ENCODE measurements at places on chromosomes 11 and 22.

DNA sequence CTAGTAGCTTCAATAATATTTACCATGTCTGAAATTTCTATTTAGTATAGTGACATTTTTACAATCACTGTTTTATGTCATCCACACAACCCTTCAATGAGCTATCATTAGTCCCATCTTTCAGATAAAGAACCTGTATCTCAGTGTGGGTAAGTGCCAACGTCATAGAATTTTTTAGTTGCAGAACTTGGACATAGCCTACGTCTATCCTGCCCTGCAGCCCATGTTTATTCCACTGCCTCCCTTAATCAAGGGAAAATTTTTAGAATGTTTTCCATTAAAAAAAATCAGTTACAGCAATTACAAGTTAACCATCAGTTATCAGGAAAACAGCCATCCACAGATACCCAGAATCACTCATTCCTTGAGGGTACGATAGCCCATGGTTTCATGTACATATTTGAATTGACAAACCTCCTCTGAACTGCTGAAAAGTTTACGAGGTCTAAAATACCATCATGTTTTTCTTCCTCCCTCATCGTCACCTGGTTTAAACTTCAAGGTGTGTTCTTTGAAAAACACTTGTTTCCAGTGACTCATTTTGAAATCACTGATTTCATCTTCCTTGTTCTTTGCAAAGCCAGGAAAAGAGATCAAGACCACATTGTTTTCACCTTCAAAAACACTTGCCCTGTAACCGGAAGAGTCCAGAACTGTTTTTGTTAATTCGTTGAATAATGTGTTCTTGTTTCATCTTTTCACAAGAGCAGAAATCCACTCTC is 100.9 kb downstream of the FAM76B start:
- no peak for DNase-seq

DNA sequence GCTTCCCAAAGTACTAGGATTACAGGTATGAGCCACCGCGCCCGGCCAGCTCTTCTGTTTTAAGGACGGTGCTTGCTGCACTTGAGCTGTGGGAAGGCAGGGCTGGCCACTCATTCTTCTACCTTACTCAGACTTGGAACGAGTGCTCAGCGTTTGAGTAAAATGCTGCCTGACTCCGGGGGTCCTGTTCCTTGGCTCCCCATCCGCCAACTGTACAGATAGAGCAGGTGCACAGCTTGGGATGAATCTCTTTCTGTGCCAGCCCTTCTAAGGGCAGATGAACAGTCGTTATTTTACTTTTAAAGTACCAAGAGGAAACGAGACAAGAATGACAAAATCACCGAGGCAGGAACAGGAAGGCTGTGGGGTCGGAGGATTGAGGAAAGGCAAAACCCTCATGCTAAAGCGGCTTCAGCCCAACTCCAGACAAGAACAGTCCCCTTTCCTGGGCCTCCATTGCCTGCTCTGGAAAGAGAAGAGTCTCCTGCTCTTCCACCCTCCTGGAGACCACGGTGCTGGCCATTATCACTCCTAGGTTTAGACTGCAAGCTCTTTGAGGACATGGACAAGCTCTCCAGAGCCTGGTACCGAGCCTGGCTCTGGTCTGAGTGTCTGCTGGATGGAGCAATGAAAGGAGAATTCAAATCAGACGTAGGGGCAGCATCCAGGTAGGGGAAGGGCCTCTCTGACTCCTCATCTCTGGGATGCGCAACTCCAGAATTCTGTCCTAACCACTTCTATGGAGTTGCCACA is 1.1 kb upstream of the SUN2 start:
- peak; percentile 29 for DNase-seq

DNA sequence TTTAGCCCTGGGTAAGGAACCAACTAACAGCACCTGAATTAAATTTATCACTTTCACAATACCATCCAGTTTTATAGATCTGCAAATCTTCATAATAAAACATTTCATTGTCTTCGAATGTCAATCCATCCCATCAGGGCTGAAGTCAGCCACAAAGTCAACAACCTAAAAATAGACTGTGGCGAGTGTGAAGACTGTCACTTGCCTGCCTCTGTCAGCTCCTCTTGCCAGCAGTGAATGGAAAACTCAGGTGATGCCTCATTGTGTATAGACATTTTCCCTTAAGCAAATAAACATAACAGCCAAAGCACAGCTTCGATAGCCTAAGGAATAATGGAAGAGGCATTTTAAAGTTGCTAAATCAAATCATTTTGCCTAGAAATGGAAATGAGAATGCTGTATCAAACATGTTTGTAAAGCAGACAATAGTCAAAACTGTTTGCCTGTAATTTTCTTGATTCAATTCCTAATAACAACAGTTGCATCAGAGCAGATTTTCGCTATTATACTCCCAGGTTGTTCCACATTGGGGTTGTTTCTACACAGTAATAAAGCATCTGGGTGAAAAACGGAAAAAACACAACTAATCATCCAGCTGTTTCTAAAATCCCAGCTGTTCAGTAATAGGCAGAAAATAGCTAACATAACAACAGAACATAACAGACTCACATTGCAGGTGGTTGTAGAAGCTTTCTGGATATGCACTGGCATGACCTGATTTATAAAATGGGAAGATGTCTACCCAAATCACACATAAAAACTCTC is 15.7 kb downstream of the KCNA4 start:
- no peak for DNase-seq

GRCh38 chr11:88886796-88887195 is 179.0 kb downstream of the GRM5 start:
- DNase-seq, result peak; percentile 12

- DNase-seq, result no peak
Observed at GRCh38 chr11:12846786-12847615, 162.1 kb upstream of the RASSF10 start.

GRCh38 chr11:34542089-34542488 is 28.5 kb upstream of the ELF5 start:
- no peak for DNase-seq

- DNase-seq, result no peak
Observed at GRCh38 chr11:116162886-116163230, 609.9 kb downstream of the BUD13 start.

- DNase-seq, result no peak
Observed at GRCh38 chr11:26330262-26330661, 1.7 kb upstream of the ANO3 start.

- DNase-seq, result no peak
Observed at GRCh38 chr11:122802876-122803275, 35.4 kb upstream of the CRTAM start.

GRCh38 chr11:61162092-61162941 is 1.1 kb upstream of the VPS37C start:
- DNase-seq, result no peak

- no peak for DNase-seq
Observed at GRCh38 chr11:2810411-2811205, 75.0 kb downstream of the CDKN1C start.

DNA sequence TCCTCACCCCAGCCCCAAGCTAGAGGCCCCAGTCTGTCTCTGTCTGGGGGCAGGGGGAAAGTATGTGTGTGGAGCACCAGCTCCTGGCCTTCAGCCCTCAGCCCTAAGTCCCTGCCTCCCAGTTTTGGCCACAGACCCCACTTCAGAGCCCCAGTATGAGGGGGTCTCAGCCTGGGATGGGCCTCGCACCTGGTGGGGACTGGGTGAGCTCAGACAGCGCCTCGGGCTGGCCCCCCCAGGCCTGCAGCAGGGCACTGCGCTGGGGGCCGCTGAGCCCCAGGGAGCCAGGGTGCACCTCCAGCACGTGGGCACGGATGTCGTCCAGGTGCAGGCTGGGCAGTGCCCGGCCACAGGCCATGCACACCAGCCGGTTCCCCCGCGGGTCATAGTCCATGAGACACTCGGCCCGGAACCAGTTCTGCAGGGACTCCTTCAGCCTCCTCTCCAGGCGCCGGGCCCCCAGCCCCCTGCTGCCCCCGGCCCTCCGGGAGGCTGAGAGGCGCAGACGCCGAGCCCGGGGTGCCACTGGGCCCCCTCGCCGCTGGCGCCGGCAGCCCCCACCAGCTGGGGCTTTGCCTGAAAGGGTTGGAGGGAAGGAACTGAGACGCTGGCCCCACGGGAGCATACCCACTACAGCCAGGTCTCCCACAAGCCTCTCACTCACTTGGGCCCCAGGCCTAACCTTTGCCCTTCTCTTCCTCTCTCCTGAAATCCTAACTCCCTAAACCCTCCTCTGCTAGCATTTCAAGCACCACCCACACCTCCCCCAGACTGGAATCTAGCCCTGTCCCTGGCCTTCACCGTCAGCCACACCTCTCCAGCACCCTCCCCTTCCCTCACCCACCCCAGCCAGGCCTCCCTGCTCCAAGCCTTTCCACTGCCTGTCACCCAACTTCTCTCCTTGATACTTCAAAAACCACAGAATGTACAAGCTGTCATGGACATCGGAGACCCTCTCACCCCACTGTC is 3.6 kb downstream of the ZFTA start:
- DNase-seq, result no peak

GRCh38 chr11:13260201-13260962 is 17.2 kb upstream of the BMAL1 start:
- DNase-seq, result no peak

DNA sequence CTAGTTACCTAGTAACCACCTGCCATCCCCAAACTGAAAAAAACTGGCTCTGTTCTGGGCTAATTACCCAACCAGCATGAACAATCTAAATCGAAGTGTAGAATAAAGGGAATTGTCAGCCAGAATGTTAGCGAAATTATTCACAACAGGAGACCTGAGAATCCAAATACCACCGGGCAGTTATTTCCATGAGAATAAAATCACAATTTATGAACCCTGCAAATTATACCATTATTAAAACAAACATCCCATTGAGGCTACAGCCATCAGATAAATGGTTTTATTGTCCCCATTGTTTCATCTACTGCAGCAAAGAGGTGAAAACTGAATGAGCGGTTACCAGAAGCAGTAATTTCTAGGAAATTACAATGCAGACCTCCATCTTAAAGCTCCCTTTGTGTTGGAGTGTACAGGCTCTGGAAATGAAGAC is 21.7 kb downstream of the FAM168A start:
- no peak for DNase-seq

DNA sequence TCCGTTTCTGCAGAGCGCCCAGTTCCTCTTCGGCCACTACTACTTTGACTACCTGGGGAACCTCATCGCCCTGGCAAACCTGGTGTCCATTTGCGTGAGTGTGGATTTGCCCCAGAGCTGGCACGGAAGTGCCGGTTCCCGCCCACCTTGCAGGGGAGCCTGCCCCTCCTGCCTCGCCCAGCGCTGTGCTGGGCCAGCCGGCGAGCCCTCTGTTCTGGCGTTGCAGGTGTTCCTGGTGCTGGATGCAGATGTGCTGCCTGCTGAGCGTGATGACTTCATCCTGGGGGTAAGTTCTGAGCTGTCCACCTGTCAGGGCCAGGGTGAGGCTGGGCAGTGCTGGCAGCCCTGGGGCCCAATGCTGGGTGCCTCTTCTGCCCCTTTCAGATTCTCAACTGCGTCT is 29.8 kb downstream of the TPCN2 start:
- DNase-seq, result no peak

DNA sequence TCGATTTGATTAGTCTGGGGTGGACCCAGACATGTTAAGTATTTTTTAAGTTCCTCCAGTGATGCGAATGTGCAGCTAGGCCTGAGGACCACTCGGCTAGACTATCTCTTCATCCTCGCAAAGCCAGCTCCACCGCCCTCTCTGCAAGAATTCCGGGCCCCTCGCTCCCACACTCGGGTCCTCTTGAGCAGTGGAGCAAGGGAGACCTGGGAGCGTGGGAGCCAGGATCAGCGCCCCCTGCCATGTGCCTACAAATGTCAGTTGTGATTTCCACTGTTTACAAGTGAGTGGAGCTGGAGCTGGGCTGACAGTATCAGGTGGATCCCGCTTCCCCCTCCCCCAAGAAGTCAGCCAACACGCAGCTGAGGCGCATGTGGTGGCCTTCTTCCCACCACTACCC is 6.7 kb downstream of the B3GNT6 start:
- no peak for DNase-seq

DNA sequence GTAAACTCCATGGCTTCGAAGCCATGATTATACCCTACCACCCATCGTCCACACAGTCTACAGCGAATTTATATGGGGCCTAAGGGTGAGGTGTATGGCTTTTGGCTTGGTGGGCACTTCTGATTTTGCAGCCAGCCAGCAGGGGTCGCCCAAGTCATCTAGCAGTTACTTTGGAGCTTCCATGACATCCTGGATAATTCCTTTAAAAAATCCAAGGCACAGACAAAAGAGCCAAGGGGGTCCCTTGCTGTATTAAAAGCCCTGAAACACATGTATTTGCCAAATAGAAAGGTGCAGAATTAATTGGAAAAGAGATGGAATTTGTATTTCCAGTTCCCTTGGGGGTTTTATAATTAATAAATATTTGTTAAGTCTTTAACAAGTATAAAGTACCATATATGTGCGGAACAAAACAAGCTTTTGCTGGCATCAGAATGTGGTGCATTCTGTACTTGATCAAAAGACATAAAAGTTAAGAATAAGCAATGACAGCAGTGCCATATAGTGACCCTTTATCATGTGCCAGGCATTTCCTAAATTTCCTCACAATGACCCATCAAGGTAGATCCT is 132.8 kb upstream of the PITPNB start:
- DNase-seq, result peak; percentile 37

GRCh38 chr11:28108958-28109357 is 770 bp downstream of the METTL15 start:
- no peak for DNase-seq

DNA sequence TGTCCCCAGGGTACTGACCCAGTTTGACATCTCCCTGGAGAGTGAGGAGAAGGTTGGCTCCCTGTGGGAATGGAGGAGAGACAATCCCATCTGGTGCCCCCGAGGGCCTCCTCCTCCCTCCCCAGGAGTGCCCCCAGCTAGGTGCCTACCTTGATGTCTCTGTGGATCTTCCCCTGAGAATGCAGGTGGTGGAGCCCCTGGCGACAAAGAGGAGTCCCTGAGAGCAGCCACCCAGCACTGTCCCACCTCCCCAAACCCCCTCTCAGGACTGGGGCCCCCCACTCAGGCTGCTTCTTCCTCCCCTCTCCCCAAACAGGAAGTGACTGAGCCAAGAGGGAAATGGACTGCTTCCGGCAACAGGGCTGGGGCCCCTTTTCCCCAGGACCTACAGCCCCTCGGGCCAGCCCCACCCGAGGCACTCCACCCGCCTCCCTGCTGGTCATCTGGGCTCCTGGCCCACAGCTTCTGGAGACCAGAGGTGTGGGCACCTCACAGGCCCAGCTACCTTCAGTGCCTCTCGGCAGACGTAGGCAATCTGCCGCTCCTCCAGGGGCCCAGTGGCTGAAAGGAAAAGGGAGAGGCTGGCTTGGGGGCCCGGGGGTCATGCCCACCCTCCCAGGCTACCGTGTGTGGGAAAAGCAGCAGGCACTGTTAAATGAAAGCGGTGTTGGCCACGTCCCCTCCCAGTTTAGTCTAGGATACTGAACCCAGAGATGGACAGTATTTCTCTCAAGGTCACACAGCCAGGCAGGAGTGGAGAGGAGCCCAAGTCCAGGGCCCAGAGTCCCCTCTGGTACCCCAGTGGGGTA is 1.2 kb downstream of the MAP4K2 start:
- no peak for DNase-seq

GRCh38 chr11:64011371-64011770 is 24.4 kb upstream of the FLRT1 start:
- no peak for DNase-seq
